Chondrocyte (in vitro differentiated cells): ENCODE measurements at places on chromosomes 2 and 18. TPM values are rescaled to one million over a fixed set of nuclear protein-coding genes. Genes with fewer than 3 reads are reported as not detected.

DNA sequence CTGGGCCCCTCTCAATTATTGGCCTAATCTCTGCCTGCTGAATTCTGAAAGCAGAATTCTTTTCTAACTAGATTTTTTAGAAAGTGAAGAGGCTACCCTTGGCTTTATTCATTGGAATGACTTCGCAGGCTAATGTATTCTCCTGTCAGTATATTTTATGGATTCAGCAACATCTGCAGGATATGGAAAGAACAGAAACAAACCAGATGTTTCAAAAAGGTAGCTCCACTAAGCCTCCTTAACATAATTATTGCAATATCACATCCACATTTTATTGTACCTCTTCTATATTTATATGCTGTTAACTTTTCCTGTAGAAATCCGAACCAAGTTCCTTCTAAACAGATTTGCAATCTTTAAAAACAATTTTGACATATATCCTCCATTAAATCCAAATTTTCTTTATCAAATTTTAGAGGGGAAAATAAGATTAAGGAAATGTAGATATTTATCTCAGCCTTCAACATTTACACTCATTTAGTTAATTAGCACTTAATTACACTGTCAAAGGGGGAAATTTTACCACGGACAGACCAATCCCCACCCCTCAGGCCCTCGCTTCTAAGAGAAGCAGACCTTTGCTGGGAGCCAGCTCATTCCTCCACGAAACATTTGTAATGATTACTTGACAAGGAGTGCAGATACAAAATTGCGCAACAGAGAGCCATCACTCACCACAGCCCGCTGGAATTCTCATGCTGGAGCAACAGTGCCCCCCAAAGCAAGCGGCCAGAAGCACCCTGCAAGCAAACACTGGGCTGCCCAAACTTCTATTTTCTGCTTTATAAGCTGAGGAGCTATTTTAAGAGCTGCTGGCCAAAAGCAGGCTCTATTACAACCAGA lies 253.4 kb downstream of the ETAA1 start:
- H3K36me3 ChIP-seq = no peaks in the 10 kb centered on the region
- H3K27ac ChIP-seq = peak overlapping the region; percentile 42
- peak overlapping the region; percentile 43 for H3K4me3 ChIP-seq
- no peaks in the 10 kb centered on the region for H3K27me3 ChIP-seq
- peaks cover 30% of the 10 kb centered on the region for H3K4me1 ChIP-seq

GRCh38 chr18:9968081-9968848 lies 54.4 kb downstream of the VAPA start:
- H3K36me3 ChIP-seq = peaks cover 2% of the 10 kb centered on the region
- H3K4me1 ChIP-seq = peaks cover 22% of the 10 kb centered on the region
- H3K27me3 ChIP-seq = no peaks in the 10 kb centered on the region
- no peak overlapping the region for H3K27ac ChIP-seq
- no peak for DNase-seq
- H3K4me3 ChIP-seq = no peak overlapping the region

GRCh38 chr2:95058989-95059641 lies 33.6 kb downstream of the MAL start:
- H3K27me3 ChIP-seq = peaks cover 39% of the 10 kb centered on the region
- no peak overlapping the region for H3K4me3 ChIP-seq
- H3K36me3 ChIP-seq = no peaks in the 10 kb centered on the region
- H3K27ac ChIP-seq = no peak overlapping the region
- DNase-seq = peak; percentile 74
- H3K4me1 ChIP-seq = peaks cover 8% of the 10 kb centered on the region

DNA sequence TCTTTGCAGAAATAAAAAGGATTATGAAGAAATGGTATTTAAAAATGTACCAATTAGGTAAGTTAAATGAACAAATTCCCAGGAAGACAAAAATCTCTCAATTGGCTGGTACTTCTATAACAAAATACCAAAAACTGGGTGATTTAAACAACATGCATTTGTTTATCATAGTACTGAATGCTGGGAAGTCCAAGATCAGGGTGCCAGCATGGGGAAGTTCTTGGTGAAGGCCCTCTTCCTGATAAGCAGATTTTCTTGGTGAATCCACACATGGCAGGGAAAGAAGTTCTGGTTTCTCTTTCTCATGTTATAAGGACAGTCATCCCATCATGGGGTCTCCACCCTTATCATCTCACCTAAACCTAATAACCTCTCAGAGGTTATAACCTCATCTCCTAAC lies 271.6 kb upstream of the SETBP1 start:
- no peak overlapping the region for H3K4me3 ChIP-seq
- no peaks in the 10 kb centered on the region for H3K27me3 ChIP-seq
- DNase-seq = no peak
- peaks cover 14% of the 10 kb centered on the region for H3K4me1 ChIP-seq

DNA sequence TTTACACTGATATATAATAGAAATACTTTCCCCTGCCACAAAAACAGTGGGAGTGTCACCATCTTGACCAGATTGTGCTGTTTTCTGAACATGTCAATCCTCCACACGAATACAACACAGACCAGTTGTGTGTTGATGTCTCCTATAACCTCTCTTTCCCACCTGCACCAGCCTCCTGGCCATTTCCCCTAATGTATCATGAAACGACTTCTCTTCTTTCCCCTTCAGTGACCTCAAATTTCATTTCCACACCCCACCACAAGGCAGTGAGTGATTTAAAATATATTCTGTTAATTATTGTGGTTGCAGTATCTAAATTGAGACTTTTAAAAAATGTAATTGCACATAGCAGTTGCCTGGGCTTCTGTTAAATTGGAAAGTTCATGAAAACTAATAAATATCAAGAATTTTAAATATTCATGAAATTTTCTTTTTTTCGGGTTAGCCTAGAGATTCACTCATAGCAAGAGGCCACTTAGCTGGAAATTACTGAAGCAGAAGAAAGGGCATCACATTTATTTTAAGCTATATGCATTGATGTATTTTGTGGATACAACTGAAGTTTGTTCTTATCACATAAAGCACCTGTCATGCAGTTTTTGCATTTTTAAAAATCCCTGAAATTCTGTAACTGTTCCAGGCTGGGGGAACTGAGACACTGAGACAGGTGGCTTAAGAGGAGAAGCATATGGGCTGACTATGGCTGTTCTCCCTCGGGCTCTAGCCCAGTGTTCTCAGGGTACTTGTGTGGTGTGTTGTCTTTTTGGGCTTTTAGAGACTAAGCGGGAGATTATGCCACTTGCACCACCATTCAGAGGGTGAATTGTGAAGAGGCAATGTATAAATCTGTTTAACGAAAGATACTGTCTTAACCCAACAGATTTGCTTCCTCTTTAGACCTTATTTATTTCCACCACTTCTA lies 15.9 kb downstream of the FAM171B start:
- H3K27ac ChIP-seq = no peak overlapping the region
- peaks cover 3% of the 10 kb centered on the region for H3K36me3 ChIP-seq
- H3K4me1 ChIP-seq = peaks cover 17% of the 10 kb centered on the region
- H3K27me3 ChIP-seq = no peaks in the 10 kb centered on the region

DNA sequence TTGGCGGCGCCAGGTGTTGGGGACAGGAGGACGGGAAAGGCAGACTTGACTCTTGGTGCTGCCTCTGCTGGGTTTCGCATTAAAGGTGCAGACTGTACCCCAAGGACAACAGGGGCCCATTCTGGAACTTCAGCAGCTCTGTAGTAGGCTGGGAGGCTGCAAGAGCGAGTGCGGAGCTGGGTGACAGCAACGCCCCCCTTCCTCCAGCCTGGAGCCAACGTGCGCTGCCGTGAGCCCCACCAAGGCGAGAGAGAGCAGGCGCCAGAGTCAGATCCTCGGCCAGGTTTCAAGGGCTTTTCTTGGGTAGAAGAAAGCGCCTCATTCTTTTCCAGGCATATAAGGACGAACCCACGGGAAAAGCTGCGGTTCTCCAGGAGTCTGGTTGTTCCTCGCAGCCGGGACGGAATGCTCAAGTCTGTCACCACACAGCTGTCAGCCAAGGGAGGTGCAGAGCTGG lies 1.9 kb downstream of the DOK6 start:
- H3K27ac ChIP-seq = no peak overlapping the region
- H3K4me3 ChIP-seq = peak overlapping the region; percentile 81
- H3K36me3 ChIP-seq = no peaks in the 10 kb centered on the region
- peaks cover 23% of the 10 kb centered on the region for H3K4me1 ChIP-seq
- DNase-seq = no peak

GRCh38 chr2:146987996-146988395 lies 856.8 kb upstream of the ACVR2A start:
- H3K27me3 ChIP-seq = no peaks in the 10 kb centered on the region
- DNase-seq = no peak
- no peaks in the 10 kb centered on the region for H3K36me3 ChIP-seq
- H3K4me3 ChIP-seq = no peak overlapping the region

- no peak for DNase-seq
- H3K36me3 ChIP-seq = no peaks in the 10 kb centered on the region
- H3K27ac ChIP-seq = no peak overlapping the region
- no peaks in the 10 kb centered on the region for H3K4me1 ChIP-seq
These were observed 189.7 kb downstream of the PID1 start for GRCh38 chr2:229081411-229081810.

GRCh38 chr2:127596311-127597045 lies 49.5 kb upstream of the GPR17 start:
- H3K27ac ChIP-seq = no peak overlapping the region
- DNase-seq = peak; percentile 57
- peaks cover 4% of the 10 kb centered on the region for H3K36me3 ChIP-seq
- H3K4me3 ChIP-seq = no peak overlapping the region

- H3K4me1 ChIP-seq = peaks cover 31% of the 10 kb centered on the region
- DNase-seq = no peak
- peaks cover 6% of the 10 kb centered on the region for H3K36me3 ChIP-seq
- H3K4me3 ChIP-seq = no peak overlapping the region
These were observed 115.4 kb upstream of the STK17B start for GRCh38 chr2:196286821-196287220.

GRCh38 chr2:202022755-202023154 lies 10.9 kb upstream of the FZD7 start:
- no peaks in the 10 kb centered on the region for H3K27me3 ChIP-seq
- no peak overlapping the region for H3K4me3 ChIP-seq
- no peak overlapping the region for H3K27ac ChIP-seq
- peaks cover 17% of the 10 kb centered on the region for H3K4me1 ChIP-seq
- no peaks in the 10 kb centered on the region for H3K36me3 ChIP-seq

DNA sequence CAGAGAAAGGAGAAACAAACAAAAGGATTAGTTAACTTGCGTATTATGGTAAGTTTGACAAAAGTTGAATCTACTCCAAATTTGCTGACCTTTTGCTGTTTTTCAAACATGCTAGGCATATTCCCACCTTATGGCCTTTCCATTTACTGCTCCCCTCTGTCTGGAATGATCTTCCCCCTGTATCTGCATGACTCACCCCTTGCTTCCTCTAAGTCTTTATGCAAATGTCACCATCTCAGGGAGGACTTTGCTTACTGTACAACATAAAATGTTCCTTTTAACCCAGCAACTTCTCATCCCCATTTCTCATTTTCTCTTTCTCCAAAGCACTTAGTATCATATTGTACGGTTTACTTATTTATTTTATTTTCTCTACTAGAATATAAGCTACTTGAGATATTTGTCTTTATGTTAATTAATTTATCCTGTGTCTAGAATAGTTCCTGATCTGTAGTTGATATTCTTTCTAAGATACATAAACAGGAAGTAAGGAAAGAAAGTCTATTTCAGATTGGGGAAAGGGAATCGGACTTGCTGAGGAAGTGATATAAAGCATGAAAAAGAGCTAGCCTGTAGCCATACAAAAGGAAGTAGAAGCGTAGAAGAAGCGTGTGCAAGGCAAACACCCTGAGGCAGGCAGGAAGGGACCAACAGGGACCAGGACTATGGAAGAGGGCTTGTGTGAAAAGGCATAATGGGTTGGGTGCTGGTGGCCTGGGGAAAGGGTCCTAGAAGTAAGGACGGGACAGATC lies 144.9 kb upstream of the ERBB4 start:
- H3K27me3 ChIP-seq = peaks cover under 1% of the 10 kb centered on the region
- no peak overlapping the region for H3K27ac ChIP-seq
- peaks cover 9% of the 10 kb centered on the region for H3K4me1 ChIP-seq
- no peak overlapping the region for H3K4me3 ChIP-seq

- peaks cover 2% of the 10 kb centered on the region for H3K36me3 ChIP-seq
- peaks cover 28% of the 10 kb centered on the region for H3K4me1 ChIP-seq
- H3K27ac ChIP-seq = no peak overlapping the region
- no peak for DNase-seq
- H3K4me3 ChIP-seq = no peak overlapping the region
- no peaks in the 10 kb centered on the region for H3K27me3 ChIP-seq
These were observed 227.5 kb downstream of the GULP1 start for GRCh38 chr2:188519136-188519535.

GRCh38 chr2:85178980-85179411 lies 45.8 kb downstream of the TCF7L1 start:
- H3K4me3 ChIP-seq = no peak overlapping the region
- peaks cover 81% of the 10 kb centered on the region for H3K4me1 ChIP-seq
- H3K27me3 ChIP-seq = no peaks in the 10 kb centered on the region
- no peak overlapping the region for H3K27ac ChIP-seq
- H3K36me3 ChIP-seq = no peaks in the 10 kb centered on the region

DNA sequence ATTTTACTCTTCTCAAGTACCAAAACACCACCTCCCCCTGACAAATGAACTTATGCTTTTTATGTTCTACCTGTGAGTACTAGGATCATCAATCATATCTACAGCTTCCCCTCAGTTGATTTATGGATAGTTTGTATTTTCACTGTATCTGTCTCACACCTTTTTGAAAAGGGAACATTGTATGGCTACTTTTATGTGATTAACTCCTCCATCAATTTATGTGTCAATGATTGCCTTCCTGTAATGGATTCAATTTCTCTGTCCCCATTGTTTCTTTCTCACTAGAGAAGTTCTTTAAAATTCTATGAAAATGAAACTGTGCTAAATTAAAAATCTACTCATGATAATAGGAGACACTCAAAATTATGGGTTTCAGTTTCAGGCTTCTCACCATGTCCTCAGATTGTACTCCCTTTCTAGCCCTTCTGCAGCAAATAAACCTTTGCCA lies 935.0 kb downstream of the TRIB2 start:
- no peak overlapping the region for H3K4me3 ChIP-seq
- H3K4me1 ChIP-seq = no peaks in the 10 kb centered on the region
- H3K27me3 ChIP-seq = no peaks in the 10 kb centered on the region
- H3K36me3 ChIP-seq = no peaks in the 10 kb centered on the region

DNA sequence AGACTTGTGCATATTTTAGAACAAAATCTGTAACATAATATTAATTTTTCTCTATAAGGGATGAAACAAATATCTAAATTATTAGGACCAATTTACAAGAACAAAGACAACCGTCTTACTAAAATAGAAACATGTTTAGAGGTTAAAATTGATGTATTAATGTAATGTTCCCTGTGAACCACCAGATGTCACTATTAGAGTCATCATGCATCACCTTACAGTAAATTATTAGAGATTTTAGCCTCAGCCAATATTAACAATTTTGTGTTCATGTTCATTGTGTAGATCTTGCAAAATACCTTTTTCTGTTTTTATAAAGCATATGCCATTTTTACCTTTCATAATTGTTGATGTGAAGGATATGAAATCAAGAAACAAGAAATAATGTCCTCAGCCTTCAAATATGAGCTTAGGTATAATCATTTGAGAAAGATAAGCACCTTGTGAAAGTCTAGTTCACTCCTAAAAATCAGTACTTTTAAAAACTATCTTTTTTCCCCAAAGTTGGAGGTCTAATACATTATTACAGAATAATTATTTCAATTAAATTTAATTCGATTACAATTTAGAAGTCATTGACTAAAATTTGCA lies 344.3 kb upstream of the KCNH7 start:
- DNase-seq = no peak
- H3K27ac ChIP-seq = no peak overlapping the region
- H3K36me3 ChIP-seq = no peaks in the 10 kb centered on the region
- H3K27me3 ChIP-seq = no peaks in the 10 kb centered on the region
- H3K4me1 ChIP-seq = peaks cover 3% of the 10 kb centered on the region
- H3K4me3 ChIP-seq = no peak overlapping the region

CD8B gene
- total RNA-seq = not detected in 3 replicates

TRABD2A gene
- 0.37 to 1.2 TPM (median 0.82 TPM) in 3 replicates for total RNA-seq

CXCR2 gene
- total RNA-seq = not detected in 3 replicates

IL18RAP gene
- not detected in 3 replicates for total RNA-seq

SDC1 gene
- total RNA-seq = 11.4 to 13.2 TPM (median 12.6 TPM) in 3 replicates

C1QL2 gene
- not detected in 3 replicates for total RNA-seq

TRAPPC8 gene
- 25.8 to 32.8 TPM (median 29.6 TPM) in 3 replicates for total RNA-seq

OR6B2 gene
- total RNA-seq = not detected in 3 replicates

SLC66A2 gene
- total RNA-seq = 27.6 to 32.1 TPM (median 29.1 TPM) in 3 replicates
